Activated T-helper 1 cell treated with Interleukin-2 at 50 U/mL for 16 hours (primary cell): ENCODE measurements at places on chromosomes 3 and 15.

- no peak for DNase-seq
Observed at GRCh38 chr3:176328666-176329065, 868.6 kb downstream of the TBL1XR1 start.

DNA sequence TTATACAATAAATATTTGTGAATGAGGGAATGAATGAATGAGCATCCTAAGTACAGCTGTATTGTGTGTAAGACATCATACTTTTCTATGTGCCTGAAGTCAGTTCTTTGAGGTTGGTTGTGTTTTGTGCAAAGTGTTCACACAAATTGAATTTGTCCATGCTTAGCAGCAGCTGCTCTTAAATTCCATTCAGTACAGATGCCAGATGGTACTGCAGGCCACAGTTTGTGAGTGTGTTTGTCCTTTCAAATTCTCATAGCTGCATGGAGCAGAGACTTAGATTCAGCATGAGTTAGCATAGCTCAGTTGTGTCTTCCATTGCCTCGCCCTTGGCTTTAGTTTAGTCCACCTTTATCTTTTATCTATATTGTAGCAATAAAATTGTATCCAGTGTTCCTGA lies 3.8 kb upstream of the ZNF385D start:
- DNase-seq = no peak

DNA sequence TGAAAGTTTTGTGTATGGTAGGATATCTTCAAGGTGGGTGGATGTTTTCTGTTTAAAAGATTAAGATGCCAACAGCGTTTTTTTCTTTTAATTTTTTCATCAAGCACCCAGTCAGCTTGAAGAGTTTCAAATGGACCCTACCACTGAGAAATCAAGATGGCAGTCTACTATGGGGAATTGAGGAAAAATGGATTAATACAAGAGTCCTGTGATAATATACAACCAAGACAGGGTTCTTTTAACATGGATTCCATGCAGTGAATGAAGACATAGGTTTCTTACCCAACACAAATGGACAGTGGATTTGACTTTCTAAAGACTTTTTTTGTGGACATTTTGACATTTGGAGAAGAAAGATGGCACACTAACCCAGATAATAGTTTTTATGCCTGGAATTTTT lies 2.5 kb upstream of the CHD2 start:
- no peak for DNase-seq

- DNase-seq = no peak
Observed at GRCh38 chr3:70640481-70640880, 328.0 kb upstream of the MDFIC2 start.

DNA sequence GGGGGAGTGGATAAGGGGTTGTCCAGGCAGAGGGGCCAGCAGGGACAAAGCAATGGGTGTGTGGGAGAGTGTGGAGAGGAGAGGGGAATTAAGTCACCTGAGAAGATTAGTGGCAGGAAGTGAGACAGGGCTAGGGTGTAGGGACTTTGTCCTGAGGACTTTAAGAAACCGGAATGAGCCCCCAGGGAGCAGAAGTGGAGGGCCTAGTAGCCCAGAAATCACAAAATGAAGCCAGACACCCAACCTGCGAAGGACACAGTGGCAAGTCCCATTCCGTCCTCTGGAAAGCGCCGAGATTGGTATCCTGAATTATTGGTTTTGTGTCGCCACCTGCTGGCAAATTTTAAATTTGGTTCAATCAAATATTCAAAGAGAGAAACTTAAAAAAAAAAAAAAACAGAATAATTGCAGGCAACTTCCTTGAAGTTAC lies 78.0 kb upstream of the SLC25A36 start:
- no peak for DNase-seq

- peak; percentile 73 for DNase-seq
Observed at GRCh38 chr3:187739561-187740332, 5.5 kb downstream of the BCL6 start.

DNA sequence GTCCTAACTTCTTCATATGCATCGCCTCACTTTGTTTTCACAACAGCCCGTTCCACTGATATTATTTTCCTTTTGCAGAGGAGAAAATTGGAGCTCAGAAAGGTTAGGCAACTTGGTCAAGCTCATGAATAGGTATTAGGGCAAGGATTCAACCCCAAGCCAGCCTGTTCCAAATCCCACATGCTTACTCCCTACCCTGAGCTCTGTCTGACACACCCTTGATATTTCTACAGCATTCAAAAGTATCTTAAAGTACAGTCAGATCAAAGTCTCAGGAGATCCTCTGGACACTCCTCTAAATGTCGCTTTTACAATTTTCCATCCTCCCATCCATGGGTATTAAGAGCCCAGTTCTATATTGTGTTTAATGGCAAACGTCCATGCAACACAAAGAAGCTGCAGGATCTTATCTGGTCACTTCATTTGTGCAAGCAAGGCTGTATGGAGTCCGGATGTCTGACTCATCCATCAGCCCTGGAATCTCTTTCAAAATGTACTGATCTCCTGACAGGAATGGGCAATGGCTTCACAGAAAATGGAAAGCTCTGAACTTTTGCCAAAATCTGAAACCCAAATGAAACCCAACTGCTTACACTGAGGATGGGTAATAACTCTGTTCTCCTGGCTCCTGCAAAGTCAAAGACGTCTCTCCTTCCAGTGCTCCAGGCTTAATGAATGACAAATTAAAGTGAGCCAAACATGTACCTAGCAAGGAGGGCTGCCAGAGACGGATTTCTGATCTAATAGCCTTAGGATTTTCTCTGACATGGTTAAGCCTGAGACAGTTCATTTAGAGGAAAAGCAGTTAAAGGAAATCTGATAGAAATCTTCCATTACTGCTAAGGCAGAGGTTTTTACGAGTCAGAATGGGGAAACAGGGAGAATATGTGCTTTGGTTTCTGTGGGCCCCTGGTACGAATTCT lies 230.9 kb upstream of the RORA start:
- no peak for DNase-seq

GRCh38 chr3:77328690-77329089 lies 288.8 kb downstream of the ROBO2 start:
- DNase-seq = no peak

GRCh38 chr3:52596658-52597265 lies 60.4 kb downstream of the UQCC5 start:
- no peak for DNase-seq

DNA sequence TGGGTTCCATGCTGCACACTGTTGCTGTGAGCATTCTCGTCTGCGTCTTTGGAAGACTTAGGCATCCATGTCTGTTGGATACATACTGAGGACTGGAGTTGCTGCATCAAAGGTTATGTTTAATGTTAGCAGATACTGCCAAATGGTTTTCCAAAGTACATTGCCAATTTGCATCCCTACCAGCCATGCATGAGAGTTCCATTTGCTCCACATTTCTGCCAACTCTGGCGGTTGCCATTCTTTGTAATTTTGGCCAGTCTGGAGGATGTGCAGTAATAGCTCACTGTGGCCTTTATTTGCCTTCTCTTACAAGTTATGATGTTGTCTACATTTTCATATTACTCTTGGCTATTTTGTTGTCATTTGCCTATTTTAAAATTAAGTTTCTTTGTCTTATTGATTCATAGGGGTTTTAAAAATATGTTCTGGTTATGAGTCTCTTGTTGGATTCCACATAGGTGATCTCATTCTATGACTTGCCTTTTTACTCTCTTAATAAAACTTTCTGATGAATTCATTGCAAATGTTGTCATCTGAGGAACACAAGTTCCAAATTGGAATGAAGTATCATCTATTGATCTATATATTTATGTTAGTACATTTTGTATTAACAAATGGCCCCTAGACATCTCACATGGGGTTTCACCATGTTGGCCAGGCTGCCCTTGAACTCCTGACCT lies 42.1 kb downstream of the FBLN2 start:
- no peak for DNase-seq

DNA sequence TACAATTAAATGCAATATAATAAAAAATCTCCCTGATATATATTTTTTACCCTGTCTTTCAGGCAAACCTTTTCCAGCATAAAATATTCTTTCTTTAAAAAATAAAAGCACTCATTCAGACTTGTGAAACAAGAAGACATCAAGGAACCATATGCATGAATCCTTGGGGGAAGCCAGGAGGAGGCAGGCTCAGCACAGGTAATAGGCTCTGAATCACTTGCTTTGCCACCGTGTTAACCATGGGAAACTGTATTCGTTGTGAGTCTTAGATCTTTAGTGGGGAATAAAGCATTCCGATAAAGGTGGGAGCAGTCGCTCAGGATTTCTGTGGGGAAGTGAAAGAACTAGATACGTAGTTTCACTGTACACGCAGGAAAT lies 42.4 kb downstream of the FBN1 start:
- DNase-seq = no peak

DNA sequence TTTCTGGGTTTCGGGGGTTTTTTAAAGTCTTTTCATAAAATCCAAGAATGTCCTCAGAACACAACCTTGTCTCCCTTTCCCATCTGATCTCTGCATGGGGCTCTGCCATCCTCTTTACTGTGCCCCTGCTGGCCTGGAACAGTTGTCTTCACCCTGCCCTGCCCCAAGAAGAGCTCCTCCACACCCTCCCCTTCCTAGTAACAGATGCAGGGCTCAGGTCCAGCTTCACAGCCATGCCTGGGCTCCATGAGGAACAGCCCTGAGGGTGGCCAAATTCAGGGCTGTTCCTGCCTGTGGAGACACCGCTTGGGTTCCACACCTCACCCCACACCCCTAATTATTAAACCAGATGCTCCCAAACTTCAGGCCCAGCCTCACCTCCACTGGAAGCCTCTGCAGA lies 12.9 kb upstream of the ULK3 start:
- DNase-seq = no peak

- DNase-seq = no peak
Observed at GRCh38 chr15:62994975-62995681, 47.4 kb upstream of the TPM1 start.

DNA sequence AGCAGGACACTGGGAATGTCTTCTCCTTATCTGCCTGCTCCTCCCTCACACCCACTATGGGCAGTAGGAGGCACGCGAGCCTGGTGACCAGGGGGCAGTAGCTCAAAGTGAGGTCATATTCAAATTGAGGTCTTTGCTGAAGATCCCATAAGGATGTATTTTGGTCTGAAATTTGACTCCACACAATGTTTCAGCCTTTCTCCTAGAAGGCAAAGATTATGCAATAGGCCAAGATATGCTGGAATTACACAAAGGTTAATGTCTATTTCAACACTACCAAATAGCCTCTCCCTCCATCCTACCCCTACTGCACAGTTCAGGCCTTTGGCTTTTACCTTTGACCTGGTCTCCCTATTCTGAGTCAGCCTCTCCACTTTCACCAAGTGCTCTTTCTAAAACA lies 203.0 kb downstream of the TIGIT start:
- DNase-seq = no peak

GRCh38 chr15:57504599-57504940 lies 87.1 kb upstream of the MYZAP start:
- no peak for DNase-seq

DNA sequence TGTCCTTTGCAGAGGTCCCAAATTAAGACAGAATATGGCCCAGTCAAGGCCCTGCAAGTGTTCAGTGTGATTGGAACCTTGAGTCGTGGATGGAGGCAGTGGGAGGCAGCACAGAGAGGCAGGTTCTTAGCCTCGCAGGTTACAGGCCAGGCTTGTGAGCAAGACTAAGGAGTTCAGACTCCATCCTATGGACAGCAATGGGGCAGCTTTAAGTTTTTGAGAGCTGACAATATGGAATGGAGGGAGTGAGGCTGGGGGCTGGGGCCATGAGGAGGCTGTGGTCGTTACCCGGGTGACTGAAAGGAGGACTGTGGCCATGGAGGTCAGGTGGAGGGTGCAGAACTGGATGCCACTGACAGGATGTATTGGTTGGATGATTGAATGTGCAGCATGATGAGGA lies 74.1 kb upstream of the PRR23C start:
- DNase-seq = no peak

GRCh38 chr15:69085325-69086081 lies 71.0 kb downstream of the NOX5 start:
- no peak for DNase-seq

GRCh38 chr3:27721717-27722564 lies at the start of gene EOMES:
Gene EOMES, minus strand, starts transcription at chr3:27722323. Its CDS starts 29 bp downstream, at chr3:27722294.
- DNase-seq = peak; percentile 48

- peak; percentile 14 for DNase-seq
Observed at GRCh38 chr3:170033489-170033888, 4.3 kb upstream of the GPR160 start.

DNA sequence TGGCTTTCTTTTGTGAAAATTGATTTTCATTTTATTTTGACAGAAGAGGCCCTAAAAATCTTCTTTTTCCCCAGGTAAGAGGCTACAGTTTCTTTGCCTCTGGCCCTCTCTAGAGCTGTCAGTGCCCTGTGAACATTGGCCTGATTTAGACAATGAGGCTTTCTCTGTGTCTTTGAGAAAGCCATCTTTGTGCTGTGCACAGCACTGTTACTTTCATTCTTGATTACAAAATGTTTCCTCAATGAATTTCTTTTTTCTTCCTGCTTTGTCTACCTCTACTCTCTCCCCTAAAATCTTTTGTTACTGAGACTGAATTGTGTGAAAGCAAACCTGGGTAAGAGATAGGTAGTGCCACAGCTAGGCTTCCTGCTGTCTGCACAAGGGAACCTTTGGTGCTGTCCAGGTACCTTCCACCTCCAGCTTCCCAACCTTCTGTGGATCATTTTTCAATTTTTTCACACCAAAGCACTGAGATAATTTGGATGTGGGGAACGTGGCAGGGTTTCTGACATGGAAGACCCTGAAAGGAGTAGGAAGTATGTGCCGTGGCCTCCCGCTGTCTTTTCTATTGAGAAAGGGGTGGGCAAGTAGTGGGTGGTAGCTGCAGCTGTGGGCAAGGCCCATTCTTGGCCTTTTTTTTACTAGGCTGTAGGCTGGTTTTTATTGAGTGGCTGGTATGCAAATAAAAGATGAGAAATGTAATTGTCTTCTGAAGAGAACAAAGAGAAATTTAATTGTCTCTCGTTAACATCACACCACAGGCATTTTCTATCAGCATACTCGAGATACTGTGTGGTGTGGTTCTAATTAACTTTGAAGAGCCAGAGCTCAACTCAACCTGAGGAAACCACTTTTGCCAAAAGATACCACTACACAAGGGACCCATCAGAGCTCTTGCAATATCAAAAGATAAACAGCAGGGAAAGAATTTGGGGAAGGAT lies 21.0 kb downstream of the RAB8B start:
- DNase-seq = no peak

DNA sequence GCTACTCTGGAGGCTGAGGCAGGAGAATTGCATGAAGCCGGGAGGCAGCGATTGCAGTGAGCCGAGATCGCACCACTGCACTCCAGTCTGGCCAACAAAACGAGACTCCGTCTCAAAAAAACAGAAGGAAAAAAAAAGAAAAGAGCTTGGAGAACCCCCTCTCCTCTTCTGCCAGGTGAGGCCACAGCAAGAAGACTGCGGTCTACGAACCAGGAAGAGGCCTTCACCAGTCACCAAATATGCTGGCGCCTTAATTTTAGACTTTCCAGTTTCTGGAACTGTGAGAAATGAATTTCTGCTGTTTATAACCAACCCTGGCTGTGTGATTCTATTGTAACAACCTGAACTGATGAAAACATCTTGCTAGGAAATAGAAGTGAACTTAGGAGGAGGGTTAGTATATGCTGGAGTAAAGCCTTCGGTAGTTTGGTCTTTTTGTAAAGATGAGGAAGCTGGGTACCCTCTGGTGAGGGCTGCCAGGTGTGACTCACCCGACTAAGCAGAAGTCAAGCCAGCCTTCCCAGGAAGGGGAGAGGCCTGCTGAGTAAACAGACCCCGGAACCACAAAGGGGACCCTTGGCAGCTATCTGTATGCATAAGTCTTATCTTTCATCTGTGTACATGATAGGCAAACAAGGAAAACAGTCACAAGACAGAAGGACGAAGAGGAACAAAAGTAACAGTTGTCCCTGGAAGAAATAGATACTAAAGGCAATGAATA lies 78.7 kb downstream of the KLF13 start:
- no peak for DNase-seq
